Glutamatergic neuron (in vitro differentiated cells): ENCODE measurements at places on chromosomes 6 and 20.

- no peak for DNase-seq
Measured at GRCh38 chr6:140311146-140311545, 936.7 kb upstream of the CITED2 start.

- DNase-seq: no peak
Measured at GRCh38 chr6:153525998-153526397, 394.9 kb upstream of the RGS17 start.

- DNase-seq: no peak
Measured at GRCh38 chr6:145235207-145235606, 500.1 kb downstream of the EPM2A start.

DNA sequence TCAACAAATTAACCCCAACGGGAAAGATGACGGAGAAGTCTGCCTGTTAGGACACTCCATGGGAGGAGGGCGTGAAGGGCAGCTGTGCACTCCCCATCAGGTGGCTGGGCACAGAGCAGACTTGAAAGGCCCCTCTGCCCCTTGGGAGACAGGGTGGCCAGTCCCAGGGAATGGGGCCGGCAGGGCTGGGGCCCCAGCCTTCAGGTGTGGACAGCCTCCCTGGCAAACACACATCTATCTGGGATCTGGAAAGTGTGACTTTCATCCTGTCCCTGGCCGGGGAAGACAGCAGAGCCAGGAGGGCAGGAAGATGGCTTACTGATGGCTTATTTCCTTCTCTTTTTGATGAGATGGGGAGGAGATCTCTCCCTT, 4.5 kb upstream of the FRMD1 start:
- no peak for DNase-seq

- DNase-seq: no peak
Measured at GRCh38 chr20:62632575-62633090, 9.7 kb upstream of the SLCO4A1 start.

DNA sequence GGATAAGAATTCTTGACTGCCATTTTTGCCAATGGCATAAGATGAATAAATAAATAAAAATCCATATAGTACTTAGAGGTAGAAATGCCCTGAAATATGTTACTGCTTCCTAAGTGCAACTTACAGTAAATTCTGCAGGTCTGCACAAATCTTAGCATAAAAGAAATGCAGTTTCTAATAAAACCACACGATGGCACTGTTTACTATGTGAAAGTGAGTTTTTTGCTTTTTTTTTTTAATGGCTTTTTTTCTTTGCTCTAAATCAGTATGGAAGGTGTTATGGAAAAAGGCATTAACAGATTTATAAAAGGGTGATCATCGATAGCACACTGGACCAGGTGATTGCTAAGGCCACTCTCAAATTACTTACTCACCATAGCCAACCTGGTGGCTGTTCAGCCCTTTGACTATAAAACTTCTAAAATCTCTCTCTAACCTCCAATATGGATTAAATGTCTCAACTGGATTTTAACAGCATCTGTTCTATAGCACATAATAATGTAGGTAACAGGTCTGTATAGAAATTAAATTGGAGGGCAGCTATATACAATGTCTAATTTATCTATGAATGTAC, 45.8 kb downstream of the AHI1 start:
- DNase-seq: no peak

DNA sequence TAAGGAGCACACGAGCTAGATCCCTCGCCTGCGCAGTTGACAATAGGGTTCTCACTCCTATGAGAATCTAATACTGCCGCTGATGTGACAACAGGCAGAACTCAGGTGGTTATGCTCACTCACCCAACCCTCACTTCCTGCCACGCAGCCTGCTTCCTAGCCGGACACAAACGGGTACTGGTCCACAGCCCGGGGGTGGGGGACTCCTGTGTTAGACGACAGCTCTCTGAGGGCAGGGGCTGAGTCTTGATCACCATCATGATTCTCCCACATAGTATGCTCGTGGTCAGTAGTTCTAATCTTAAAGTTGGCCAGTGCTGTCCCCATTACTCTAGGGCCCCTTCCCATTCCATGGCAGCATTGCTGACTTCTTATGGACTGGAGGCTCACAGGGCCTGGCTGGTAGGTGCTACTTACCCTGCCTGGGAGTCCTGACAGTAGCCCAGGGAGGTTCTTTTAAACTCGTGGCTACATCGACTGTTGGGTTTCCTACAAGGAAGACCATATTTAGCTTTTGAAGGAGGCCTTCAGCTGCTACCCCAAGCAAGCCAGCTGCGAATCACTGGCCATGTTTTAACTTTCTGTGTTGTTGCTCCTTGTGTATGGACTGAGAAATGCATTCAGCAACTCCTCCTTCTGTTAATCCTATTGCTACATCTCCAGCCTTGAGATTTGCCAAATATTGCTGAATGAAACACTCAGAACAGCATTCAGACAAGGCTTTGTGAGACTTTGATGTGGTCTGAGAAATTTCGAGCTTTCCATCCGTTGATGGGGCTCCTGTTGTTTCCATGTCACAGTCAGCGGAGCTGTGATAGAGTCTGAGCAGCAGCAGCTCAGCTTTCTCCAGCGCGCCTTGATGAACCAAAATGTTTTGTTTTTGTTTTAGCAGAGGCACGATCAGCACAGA, 300.3 kb downstream of the NRN1 start:
- DNase-seq: no peak

DNA sequence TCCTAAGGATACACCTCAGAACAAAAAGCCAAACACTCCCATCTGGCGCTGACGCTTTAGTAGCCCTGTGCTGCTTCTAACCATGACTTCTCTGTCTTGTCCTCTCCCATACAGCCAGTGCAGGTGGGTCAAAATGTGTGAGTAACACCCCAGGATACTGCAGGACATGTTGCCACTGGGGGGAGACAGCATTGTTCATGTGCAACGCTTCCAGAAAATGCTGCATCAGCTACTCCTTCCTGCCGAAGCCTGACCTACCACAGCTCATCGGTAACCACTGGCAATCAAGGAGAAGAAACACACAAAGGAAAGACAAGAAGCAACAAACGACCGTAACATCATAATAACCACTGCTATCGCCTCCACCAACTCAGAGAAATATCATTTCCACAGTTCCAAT, 1.4 kb downstream of the DEFB132 start:
- DNase-seq: no peak

GRCh38 chr6:2209226-2209809, 36.1 kb downstream of the GMDS start:
- peak; percentile 53 for DNase-seq

DNA sequence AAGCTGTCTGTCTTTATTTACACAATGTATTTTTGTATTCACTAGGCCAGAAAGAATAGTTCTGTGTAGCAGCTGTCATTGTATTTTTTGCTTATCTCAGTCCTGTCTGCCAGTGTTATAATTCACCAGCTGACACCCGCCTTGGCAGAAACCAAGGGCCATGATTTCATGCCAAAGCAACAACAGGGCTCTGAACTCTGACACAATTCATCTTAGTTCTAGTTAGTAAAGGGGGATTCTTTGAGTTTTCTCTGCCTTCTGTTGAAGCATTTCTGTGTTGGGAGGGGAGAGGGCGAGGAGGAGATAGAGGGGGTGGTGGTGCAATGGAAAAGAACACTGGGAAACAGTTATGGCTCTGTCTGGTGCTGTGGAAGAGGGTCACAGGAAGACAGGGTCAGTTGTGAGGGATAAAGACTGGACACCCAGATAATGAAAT, 684.6 kb upstream of the MARCKS start:
- DNase-seq: no peak

GRCh38 chr6:45078432-45078831, 249.7 kb upstream of the RUNX2 start:
- DNase-seq: no peak
